NCI-H187 (cell line): ENCODE measurements at places on chromosomes 7 and 10.

GRCh38 chr7:146725520-146725919 is 608.9 kb downstream of the CNTNAP2 start:
- no peak for DNase-seq

DNA sequence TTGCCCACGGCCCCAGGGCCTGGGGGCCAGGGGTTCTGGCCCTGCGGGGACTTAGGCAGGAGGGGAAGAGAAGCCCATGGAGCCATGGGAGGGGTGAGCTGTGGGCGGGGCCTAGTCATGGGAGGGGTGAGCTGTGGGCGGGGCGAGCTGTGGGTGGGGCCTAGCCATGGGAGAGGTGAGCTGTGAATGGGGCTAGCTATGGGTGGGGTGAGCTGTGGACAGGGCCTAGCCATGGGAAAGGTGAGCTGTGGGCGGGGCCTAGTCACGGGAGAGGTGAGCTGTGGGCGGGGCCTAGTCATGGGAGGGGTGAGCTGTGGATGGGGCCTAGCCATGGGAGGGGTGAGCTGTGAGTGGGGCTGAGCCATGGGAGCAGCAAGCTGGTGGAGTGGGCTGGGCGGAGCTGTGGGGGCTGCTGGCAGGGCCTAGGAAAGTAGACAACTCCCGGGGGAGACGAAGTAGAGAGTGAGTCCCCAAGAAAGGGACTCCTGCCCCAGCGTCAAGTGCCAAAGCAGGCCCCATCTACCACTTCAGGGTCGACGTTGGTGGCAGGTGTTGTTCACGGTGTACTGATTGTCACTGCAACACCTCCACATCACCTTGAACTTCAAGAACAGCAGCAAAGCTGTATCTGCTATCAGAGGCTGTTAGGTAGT is 19.2 kb upstream of the TTYH3 start:
- peak; percentile 44 for DNase-seq

DNA sequence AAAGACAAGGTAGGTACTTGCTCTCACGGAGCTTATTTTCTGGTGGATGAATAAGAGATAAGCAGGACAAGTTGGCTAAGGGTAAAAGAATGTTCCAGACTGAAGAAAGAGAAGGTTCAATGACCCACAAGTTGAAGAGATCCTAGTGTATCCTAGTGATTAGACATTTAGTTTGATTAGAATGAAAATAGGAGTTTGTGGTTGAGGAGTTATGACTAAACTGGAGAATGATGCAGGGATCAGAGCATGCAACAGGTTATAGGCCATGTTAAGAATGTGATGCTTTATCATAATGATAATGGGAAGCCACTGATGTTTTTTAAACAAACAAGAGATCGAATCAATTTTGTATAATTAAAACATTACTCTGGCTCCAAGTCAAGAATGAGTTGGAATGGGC is 357.2 kb downstream of the HPSE2 start:
- DNase-seq = no peak

GRCh38 chr10:43384252-43385221 is 13.1 kb downstream of the FXYD4 start:
- no peak for DNase-seq

- no peak for DNase-seq
These were observed 104.6 kb upstream of the GDF10 start for GRCh38 chr10:47195274-47195885.

DNA sequence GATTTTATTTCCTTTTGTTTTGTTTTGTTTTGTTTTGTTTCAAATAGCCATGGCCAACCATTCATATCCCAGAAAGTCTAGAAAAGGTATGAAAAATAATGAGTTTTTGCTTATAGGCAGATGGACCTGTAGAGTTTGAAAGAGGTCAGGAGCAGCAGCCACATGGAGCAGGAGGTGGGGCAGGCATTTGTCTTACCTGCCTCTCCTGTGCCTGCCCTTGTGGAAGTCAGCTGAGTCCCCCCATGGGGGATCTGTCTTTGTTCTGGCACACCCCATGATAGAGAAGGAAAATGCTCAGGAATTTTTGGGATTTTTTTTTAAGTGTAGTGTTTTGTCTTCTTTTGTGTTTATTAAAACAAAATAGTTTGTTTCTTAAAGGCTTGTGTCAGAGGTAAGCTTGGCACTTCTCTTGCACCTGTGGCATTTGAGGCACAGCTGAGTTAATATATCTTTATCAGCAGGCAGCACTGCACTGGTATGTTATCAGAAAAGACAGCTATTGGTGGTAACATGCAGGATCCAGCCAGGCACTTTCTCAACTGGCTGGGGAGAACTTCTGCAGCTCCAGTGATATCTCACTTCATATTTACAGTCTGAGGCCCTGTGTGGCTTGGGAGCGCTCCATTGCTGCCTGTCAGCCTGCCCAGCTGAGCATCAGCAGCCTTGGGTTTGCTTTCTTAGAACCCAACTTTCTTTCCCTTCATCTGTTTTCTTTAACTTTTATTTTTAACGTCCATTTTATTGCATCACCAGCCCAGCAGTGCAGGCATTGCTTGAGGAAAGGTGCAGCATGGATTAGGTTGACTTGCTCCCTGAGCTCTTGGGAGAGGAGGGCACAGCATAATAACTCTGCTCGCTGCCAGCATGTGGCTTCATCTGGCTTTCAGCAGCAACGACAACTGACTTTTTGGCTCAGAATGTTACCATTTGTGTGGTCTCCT is 44.4 kb downstream of the LRRC4 start:
- no peak for DNase-seq

GRCh38 chr10:83724471-83725241 is 414.7 kb upstream of the GHITM start:
- no peak for DNase-seq

GRCh38 chr10:29761916-29762315 is 127.1 kb upstream of the SVIL start:
- DNase-seq = no peak

GRCh38 chr10:54198051-54198450 is 603.0 kb downstream of the PCDH15 start:
- DNase-seq = no peak

- DNase-seq = no peak
These were observed 41.1 kb downstream of the CCDC3 start for GRCh38 chr10:12960334-12960898.
